NCI-H1930 (cell line): ENCODE measurements at places on chromosomes 6 and 20.

DNA sequence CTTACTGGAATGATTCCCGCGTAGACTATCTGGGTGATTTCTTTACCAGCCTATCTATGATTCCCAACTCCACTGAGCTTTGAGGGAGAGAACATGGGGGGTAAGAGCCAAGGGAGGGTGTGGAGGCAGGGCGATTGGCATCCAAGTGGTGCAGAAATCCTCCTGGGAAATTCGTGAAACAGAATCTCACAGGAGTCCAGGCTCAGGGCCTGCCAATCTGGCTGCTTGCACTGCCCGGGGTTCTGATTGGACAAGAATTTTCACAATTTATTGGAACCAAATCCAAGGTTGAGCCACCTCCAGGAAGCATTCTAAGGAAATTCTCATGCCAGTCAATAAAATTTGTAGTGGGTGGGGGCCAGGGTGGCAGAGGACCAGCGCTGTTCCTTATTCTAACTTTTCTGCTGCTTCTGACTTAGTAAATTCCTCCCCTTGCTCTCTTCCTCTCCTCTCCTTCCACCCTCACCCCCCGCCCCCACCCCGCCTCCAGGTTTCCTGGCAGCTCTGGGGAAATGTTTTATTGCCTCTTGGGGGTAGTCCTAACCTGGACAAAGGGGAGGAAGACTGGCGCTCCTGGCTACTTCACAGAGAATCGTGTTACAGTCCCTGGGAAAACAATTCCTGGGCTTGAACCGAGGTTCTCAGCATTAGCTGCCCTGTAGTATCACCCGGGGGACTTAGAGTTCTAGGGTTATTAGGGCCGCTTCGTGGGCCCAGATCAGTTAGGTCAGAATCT, 3.1 kb downstream of the BMP6 start:
- DNase-seq: no peak

- no peak for DNase-seq
Measured at GRCh38 chr6:114170958-114171387, 171.8 kb downstream of the HS3ST5 start.

GRCh38 chr6:1024161-1024560, 287.7 kb upstream of the FOXQ1 start:
- no peak for DNase-seq

GRCh38 chr6:110590821-110591351, 114.5 kb upstream of the SLC22A16 start:
- DNase-seq: no peak

- no peak for DNase-seq
Measured at GRCh38 chr20:62048346-62048761, 17.3 kb downstream of the TAF4 start.

DNA sequence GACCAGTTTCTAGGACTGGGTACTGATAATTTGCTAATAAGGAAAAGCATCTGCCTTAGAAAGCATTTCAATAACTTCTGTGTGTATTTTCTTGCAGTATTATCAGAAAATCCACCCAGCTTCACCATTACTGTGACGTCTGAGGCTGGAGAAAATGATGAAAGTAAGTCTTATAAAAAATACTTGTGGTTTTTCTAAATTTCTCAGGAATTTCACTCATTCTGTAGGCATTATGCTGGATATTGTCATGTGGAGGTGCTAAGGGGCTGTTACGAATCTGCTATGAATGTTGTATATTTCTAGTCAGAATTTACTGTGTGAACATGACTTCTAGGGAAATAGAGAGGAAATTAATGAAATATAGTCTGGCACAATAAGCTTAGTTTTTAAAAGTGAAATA, 8.9 kb downstream of the RWDD1 start:
- DNase-seq: no peak
